ENCODE measurements at places on chromosomes 16 and 17. TPM values are rescaled to one million over a fixed set of nuclear protein-coding genes. Genes with fewer than 3 reads are reported as not detected.
A peak's percentile ranks its signal among the peaks of the same experiment; 100 is the strongest.

DLX4 gene
- 0.71 TPM for total RNA-seq

CLCN7 gene
- 19.4 TPM for total RNA-seq

PLXDC1 gene
- 9.3 TPM for total RNA-seq

KRT27 gene
- not detected for total RNA-seq

PLEKHG4 gene
- total RNA-seq: 3.9 TPM

EFNB3 gene
- total RNA-seq: 2.1 TPM

GRCh38 chr16:27355610-27356009, 41.8 kb downstream of the IL4R start:
- DNase-seq: peak; percentile 73

DNA sequence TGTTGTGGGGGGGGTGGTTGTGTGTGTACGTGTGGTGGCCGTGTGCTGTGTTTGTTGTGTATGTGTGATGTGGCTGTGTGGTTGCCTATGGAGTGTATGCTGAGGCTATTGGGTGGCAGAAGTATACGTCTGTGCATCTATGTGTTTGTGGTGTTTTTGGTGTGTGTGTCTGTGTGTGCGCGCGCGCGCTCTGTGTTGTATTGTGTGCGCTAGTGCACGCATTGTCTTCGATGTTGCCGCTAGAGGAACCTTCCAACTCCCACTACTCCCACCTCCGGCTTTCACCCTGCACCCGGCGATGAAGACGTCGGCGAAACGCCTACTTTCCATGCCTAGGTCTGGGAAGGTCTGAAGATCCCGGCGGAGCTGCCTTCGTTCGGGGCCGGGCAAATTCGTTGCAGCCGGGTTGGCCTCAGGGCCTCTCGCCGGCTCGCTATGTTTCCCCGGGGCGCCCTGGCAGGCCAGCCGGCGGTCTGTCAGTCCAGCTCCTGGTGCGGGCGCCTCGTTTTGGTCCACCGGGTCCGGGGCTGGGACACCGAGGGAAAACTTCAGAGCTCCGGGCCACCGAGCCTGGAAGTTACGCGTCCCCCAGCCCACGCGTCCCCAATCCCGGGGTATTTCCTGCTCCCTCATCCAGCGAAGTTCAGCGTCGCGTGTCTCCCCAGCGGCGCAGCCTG, 5.2 kb upstream of the DLX4 start:
- no peak for DNase-seq

DNA sequence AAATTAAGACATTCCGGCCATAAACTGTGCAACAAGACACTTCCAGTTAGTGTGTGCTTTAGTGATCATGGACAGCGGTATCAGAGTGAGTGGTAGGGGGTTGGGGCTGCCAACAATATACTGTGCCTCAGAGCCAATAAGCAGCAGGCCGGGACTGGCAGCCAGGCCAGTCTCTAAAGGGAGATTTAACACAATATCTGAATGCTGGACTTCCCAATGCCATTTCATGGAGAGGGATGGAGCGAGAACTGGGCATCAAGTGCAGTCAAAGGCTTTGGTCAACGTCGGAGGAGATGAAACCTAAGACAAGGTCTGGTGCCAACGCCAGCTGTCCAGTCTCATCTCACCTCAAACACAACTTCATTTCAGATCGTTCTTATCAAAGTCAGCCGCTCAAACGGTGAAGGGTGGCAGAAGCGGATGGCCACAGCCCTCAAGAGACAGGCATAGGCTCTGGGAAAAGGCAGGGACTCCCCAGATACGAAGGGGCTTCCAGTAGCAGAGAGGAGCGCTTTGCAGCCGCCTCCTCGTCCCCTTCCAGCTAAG, 935 bp downstream of the USP32 start:
- no peak for DNase-seq

DNA sequence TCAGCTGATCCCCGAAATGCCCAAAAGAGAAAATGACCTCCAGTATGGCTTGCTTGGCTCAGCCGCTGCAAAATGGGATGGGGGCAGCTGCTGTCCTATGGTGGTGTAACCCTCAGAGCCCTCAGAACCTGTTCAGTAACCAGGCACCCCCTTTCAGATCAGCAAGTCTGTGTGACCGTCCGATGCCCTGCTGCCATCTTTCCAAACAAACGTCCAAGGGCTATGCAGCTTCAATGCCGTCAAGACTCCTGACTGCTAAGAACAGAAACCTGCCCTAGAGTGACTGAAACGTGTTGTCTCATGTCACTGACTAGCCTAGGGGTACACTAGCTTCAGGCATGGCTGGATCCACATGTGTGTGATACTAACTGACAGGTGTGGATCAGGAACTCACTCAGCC, 70.4 kb downstream of the GNAO1 start:
- DNase-seq: no peak

DNA sequence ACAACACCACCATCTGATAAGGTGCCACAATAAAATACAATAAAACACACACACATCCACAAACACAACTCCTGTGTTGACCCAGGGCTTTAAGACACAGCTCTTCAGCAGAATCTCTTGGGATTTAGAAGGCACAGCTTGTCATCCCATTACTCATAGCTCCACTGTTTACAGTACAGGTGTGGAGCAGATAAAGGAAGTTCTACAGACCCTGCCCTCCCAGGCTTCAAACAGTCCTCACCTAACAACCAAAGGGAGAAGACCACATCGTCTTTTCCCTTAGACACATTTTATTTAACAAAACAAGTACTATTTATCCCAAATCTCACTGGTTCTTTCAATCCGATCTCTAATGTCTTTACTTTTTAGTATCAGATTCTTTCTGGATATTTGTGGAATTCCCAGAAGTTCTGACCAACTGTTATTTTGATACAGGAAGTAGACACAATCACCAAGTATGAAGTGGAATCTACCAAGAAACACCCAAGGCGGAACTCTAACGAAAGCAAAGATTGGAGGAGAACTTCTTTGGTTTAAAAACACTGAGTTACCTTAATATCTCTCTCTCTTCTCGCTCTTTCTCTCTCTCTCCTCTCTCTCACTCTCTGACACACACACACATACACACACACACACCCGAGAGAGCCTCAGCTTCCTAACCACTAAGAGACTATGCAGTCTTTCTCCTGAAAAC, 46.1 kb downstream of the CYTH1 start:
- no peak for DNase-seq

GRCh38 chr17:1168533-1169220, 11.1 kb downstream of the ABR start:
- DNase-seq: no peak

DNA sequence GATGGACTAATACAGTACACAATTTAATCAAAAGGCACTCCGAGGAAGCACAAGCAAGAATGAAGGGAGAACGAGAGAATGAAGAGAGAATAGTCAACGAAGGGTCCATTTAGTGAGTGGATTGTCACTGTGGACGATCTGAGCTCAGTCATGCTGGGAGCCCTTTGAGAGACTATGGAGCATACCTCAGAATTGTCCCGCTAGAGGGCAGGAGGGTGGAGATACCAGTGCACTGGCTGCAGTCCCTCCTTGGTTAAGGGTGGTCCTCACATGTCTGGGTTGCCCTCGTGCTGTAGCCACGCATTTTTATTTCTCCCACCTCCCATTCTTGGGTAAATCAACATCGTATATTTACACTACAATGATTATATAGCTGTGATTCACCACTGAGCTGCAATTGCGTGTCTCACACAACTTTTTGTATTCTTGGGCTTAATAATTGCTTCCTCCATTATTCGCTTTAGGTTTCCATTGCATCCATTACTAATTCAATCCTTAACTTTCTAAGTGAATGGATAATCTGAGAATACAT, 33.2 kb upstream of the FAM20A start:
- no peak for DNase-seq

DNA sequence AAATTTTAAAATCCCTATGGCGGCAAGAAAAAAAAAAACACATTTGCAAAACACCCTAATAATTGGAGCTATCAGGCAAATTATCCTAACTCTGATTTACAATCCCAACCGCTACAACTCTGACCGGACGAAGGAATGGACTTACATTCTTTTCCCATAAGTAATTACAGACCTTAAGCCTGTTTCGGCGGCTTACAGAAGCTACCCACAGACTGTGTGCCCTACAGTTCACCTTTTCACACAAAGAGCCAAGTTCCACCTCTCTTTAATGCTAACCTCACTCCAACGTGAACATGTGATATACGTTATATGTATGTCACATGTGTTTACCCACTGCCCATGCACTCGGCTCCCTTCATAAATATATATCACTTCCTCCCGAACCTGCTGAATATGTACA, 8.7 kb upstream of the MEAK7 start:
- no peak for DNase-seq

DNA sequence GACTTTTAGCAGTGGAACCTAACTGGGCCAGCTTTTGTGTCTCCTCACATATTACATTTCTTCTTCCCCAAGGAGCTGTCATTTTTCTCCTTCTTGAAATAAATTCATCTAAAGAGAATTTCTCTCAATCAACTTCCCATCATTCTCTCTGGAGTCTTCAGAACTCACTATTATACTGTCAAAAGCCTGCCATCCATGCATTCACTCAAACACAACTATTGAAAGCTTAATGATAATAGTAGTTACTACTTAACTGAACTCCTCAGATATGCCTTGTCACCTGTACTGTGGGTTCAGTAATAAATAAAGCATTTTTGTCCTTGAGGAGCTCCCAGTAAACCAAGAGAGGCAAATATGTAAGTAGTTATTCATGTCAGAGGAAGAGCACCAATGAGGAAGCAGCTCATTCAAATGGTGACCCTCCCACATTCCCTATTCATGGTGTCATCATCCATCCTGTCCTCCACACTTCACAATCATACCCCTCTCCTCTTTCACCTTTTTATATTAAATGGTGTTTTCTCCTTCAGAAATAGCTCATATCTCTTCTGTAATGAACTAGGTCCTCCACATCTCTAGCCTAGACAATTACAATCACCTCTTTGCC, 162.6 kb downstream of the CA10 start:
- DNase-seq: no peak

- DNase-seq: no peak
Observed at GRCh38 chr16:85753976-85754375, 3.1 kb upstream of the C16orf74 start.

DNA sequence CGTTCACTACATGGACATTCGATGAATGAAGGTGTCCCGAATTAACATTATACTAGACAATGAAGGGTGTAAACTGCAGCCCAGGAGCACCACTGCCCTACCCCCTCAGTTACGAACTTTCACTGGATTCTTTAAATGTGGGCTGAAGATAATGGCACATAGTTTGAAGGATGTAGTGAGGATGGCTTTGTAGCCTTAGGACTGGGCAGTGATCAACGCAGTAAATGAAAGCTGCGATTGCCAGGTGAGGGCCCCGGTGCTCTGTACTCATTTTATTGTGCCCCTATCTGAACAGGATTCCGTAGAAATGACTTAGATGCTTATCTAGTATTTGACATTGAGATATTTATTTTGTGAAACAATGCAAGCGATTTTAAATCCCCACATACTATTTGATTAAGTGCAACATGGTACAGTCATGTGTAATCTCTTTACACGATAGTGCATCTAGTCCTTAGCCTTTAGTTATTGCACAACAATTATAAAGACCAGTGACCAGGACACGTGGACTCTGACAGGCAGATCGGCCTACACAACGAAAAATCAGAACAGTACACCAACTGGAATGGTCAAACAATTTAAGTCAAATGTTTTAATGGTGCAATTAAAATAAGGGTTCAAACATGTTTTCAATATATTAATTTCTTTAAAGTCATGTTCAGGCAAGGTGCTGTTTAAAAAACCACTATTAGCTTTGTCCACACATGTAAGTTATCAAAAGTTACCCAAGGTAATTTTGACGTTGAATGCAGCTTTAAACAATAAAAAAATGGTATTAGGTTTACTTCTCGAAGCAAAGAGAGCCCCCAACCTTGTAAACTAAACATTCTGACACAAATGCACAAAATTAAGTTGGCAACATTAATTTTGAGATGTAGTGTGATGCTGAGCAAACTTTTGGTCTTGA, 17.4 kb upstream of the ERN1 start:
- DNase-seq: peak; percentile 30

DNA sequence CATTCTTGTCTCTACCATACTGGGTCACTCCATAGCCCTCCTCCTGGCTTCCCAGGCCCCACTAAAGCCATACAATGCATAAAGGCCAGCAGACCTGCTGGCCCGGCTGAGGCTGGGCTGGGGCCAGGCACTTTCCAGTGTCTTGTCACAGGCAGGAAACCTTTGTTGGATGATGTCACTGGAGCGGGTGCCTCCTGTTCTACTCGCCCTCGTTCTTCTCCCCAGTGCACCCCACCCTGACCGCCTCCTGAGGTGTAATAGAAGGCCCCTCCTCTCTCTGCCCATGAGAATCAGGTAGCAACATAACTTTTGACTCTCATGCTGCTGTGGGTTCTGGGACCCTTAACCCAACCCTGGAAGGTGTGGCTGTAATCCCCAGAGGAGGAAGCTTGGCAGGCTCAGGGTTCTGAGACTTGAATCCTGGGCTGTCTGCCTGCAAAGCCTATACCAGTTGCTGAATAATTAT, 54.2 kb upstream of the IL34 start:
- DNase-seq: peak; percentile 73

GRCh38 chr17:61218438-61218837, 181.2 kb upstream of the TBX2 start:
- no peak for DNase-seq

- DNase-seq: peak; percentile 97
Observed at GRCh38 chr16:67857547-67858233, 10.2 kb upstream of the CENPT start.

- DNase-seq: no peak
Observed at GRCh38 chr16:1069154-1069553, 3.4 kb upstream of the SSTR5 start.

DNA sequence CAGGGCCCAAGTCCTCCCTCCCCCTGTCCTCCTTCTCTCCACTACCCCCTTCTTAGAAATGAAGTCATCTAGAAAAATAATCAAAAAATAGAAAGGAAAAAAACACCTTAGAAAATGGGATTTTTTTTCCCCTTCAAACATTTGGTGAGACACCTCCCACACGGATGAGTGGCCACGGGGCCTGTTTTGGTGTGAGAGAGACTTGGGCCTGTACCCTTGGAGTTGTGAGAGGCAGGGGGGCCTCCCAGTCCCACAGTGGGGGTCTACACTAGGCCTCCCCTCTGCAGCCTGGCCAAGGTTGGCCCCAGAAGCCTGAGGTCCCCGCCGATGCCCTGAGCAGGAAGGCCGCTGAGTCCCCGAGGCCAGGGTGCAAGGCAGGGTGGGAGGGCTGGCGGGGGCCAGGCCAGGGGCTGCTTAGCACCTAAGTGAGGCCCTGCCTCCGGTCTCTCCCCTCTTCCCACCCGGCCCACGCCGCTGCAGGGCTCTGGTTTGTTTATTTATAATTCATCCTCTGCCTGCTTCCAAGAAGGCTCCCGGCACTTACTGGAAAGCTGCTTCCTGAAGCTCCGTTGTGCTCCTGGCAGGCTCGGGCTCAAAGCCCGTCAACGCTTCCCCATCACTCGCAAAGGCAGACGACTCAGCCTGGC, 26.4 kb downstream of the NPTX1 start:
- DNase-seq: no peak

GRCh38 chr16:21163576-21163975, 5.1 kb downstream of the LDAF1 start:
- DNase-seq: no peak

GRCh38 chr17:80218391-80218790, 1.7 kb downstream of the SGSH start:
- DNase-seq: no peak

DNA sequence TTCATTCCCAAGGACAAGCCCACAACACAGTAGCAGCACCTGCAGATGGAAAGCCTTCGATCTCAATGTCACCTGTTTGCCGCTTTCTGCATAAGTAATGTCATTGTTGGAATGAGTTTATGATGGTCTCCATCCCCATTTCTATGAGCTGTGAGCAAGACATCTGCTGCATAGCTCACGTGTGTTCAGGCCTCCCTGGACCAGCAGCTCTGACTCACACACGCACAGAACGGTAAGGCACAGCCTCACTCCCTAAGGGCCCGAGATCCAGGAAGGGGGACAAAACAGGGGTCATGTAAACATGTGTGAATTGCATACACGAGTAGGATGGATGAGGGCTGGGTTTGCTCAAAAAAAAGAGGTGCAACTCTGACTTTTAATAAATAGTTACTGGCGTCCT, 223.1 kb downstream of the SOX9 start:
- no peak for DNase-seq
